Upper lobe of right lung (tissue), 1 donor: ENCODE measurements at places on chromosomes 5 and 9. TPM values are rescaled to one million over a fixed set of nuclear protein-coding genes. Genes with fewer than 3 reads are reported as not detected.
A peak's percentile ranks its signal among the peaks of the same experiment; 100 is the strongest.

GRCh38 chr5:93789173-93790067 lies 48.0 kb upstream of the POU5F2 start:
- no peaks in the 10 kb centered on the region for H3K27me3 ChIP-seq
- peaks cover 5% of the 10 kb centered on the region for H3K4me1 ChIP-seq
- no peaks in the 10 kb centered on the region for H3K36me3 ChIP-seq
- DNase-seq: no peak
- no peak overlapping the region for H3K27ac ChIP-seq
- no peak overlapping the region for H3K4me3 ChIP-seq

GRCh38 chr9:101443364-101443771 lies 7.8 kb upstream of the ALDOB start:
- H3K4me1 ChIP-seq: no peaks in the 10 kb centered on the region
- no peak overlapping the region for H3K4me3 ChIP-seq
- peaks cover 16% of the 10 kb centered on the region for H3K27me3 ChIP-seq
- H3K27ac ChIP-seq: no peak overlapping the region

- DNase-seq: no peak
- H3K4me1 ChIP-seq: peaks cover 35% of the 10 kb centered on the region
- no peaks in the 10 kb centered on the region for H3K27me3 ChIP-seq
- peak overlapping the region; percentile 91 for H3K27ac ChIP-seq
Observed at GRCh38 chr5:88881571-88881971, 1.4 kb downstream of the MEF2C start.

- no peaks in the 10 kb centered on the region for H3K36me3 ChIP-seq
- H3K4me3 ChIP-seq: no peak overlapping the region
- H3K4me1 ChIP-seq: peaks cover 18% of the 10 kb centered on the region
- no peak for DNase-seq
- no peaks in the 10 kb centered on the region for H3K27me3 ChIP-seq
- no peak overlapping the region for H3K27ac ChIP-seq
Observed at GRCh38 chr9:37937366-37937765, 33.4 kb upstream of the SLC25A51 start.

- no peak overlapping the region for H3K4me3 ChIP-seq
- no peaks in the 10 kb centered on the region for H3K36me3 ChIP-seq
- H3K27me3 ChIP-seq: peaks cover 15% of the 10 kb centered on the region
- no peak for DNase-seq
- H3K27ac ChIP-seq: no peak overlapping the region
Observed at GRCh38 chr5:6465831-6466790, 17.5 kb downstream of the UBE2QL1 start.

- no peak overlapping the region for H3K27ac ChIP-seq
- H3K4me3 ChIP-seq: peak overlapping the region; percentile 73
- peaks cover 13% of the 10 kb centered on the region for H3K4me1 ChIP-seq
- H3K27me3 ChIP-seq: no peaks in the 10 kb centered on the region
Observed at GRCh38 chr5:81749192-81749560, 1.7 kb downstream of the SSBP2 start.

GRCh38 chr5:36939969-36940858 lies 63.6 kb downstream of the NIPBL start:
- no peaks in the 10 kb centered on the region for H3K27me3 ChIP-seq
- H3K4me1 ChIP-seq: peaks cover 26% of the 10 kb centered on the region
- no peak overlapping the region for H3K4me3 ChIP-seq
- DNase-seq: no peak

- H3K27ac ChIP-seq: peak overlapping the region; percentile 43
- no peaks in the 10 kb centered on the region for H3K36me3 ChIP-seq
- peaks cover 8% of the 10 kb centered on the region for H3K4me1 ChIP-seq
- no peak for DNase-seq
Observed at GRCh38 chr5:117888688-117889087, 1099.7 kb downstream of the DTWD2 start.

GRCh38 chr5:7578071-7578470 lies 182.1 kb downstream of the ADCY2 start:
- no peaks in the 10 kb centered on the region for H3K36me3 ChIP-seq
- H3K4me3 ChIP-seq: no peak overlapping the region
- no peaks in the 10 kb centered on the region for H3K27me3 ChIP-seq
- no peak for DNase-seq
- no peaks in the 10 kb centered on the region for H3K4me1 ChIP-seq
- no peak overlapping the region for H3K27ac ChIP-seq

DNA sequence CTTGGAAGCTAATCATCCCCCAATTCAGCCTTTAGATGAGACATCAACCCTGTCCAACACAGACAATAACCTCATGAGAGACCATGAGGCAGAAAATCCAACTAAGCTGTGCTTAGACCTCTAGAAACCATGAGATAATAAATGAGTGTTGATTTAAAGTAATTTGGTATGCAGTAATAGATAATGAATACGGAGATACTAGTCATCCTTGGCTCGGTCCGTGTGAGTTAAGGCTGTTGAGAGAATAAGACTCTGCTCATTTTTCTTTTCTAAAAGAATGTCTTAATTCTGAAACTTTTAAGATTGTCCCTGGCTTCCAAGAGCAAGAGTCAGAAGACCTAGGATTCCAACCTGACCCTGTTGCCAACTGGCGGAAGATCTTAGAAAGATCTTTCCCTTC lies 6.1 kb downstream of the TNC start:
- DNase-seq: no peak
- H3K4me3 ChIP-seq: no peak overlapping the region
- H3K4me1 ChIP-seq: no peaks in the 10 kb centered on the region
- no peaks in the 10 kb centered on the region for H3K27me3 ChIP-seq
- no peaks in the 10 kb centered on the region for H3K36me3 ChIP-seq

DNA sequence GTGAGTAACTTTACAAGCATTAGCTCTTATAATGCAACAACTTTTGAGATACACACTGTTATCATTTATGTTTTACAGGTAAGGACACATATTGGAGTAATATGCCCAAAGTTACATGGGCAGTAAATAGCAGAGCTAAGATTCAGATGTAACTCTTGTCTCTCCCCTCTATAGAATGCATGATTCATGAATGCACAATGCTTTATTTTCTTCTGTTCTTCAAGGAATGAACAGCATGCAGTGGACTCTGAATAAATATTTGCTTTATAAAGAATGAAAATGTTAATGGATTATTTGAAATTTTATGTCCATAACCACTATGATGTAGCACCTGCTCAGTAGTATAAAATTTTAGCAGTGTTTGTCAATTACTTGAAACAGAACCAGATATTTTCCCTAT lies 629.5 kb downstream of the KCTD16 start:
- H3K4me3 ChIP-seq: no peak overlapping the region
- H3K4me1 ChIP-seq: no peaks in the 10 kb centered on the region
- DNase-seq: no peak
- H3K27me3 ChIP-seq: no peaks in the 10 kb centered on the region
- H3K27ac ChIP-seq: no peak overlapping the region

- no peak overlapping the region for H3K27ac ChIP-seq
- no peak overlapping the region for H3K4me3 ChIP-seq
- no peaks in the 10 kb centered on the region for H3K36me3 ChIP-seq
- H3K27me3 ChIP-seq: no peaks in the 10 kb centered on the region
- no peak for DNase-seq
- no peaks in the 10 kb centered on the region for H3K4me1 ChIP-seq
Observed at GRCh38 chr5:172490514-172491461, 36.5 kb upstream of the SH3PXD2B start.

DNA sequence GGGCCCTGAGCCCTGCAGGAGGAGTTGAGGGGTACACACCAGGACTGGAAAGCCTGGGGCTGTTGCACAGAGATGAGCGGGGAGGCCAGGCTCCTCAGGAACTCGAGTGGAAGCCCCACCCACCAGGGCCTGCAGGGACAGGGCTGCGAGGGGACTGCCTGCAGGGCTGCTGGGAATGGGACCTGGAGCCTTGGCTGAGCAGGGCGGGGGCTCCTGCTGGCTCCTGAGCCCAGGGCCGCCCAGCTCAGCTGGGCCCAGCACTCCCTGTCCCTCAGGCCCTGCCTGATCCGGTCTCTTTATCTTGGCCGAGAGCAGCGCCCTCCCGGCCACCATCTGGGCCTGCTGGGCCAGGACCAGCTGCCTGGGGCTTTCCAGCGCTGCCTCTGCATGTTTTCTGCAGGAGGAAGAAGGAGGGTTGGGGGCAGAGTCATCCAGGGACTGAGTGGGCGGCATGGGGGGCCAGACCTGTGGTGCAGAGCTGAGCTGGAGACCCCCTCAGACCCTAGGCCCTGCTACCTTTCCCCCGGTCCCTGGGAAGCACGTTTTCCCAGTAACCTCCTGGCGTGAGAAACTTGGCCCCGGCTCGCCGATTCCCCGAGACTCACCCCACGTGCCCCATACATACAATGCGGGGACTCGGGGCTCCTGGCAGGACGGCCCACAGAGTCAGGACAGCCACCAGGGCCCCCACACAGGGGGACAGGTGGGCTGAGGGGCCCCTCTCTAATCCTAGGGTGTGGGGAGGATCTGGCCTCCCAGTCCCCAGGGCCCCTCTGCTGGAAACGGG lies 9.4 kb downstream of the LCN12 start:
- no peak overlapping the region for H3K4me3 ChIP-seq
- no peak for DNase-seq
- H3K4me1 ChIP-seq: peaks cover 15% of the 10 kb centered on the region

DNA sequence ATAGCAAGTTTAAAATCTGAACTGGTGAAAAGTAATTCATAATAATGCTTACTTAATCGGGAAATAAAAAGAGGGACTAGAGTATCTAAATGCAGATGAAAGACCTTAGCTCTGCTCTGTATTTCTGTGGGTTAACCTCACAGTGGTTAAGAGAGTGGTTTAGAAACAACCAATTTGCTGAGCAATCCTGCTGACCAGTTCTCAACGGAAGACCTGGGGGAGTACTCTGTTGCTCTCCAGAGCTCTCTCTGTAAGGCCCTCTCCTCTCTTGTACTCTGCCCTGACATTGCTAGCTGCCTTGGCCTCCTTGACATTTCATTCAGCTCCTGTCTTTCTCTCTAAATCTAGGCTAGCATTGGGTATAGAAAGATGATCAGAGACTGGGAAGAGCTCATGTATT lies 1186.6 kb upstream of the SEMA6A start:
- no peaks in the 10 kb centered on the region for H3K36me3 ChIP-seq
- no peaks in the 10 kb centered on the region for H3K4me1 ChIP-seq
- no peak for DNase-seq
- no peak overlapping the region for H3K4me3 ChIP-seq

DNA sequence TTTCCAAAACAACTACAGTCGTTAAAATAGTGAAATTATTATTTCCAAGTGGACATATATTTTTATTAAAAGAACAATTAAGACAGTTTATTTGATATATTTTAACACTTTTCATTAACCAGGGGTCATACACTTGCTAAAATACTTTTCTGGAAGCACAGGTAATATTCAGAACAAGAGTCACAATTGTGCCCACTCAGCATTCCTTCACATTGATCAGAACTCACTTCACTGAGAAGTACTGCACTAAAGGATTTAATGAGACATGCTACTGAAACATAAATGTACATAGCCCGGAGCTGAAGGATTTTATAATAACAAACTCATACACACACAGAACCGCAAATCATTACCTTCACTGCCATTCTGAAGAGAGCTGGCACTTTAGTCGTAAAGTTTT lies 361.8 kb downstream of the ARL15 start:
- DNase-seq: no peak
- H3K4me3 ChIP-seq: no peak overlapping the region
- H3K36me3 ChIP-seq: no peaks in the 10 kb centered on the region

GRCh38 chr9:33619666-33620404 lies 95.8 kb downstream of the ANKRD18B start:
- H3K27ac ChIP-seq: no peak overlapping the region
- H3K27me3 ChIP-seq: peaks cover 24% of the 10 kb centered on the region
- no peaks in the 10 kb centered on the region for H3K36me3 ChIP-seq
- H3K4me3 ChIP-seq: no peak overlapping the region
- no peaks in the 10 kb centered on the region for H3K4me1 ChIP-seq

- DNase-seq: no peak
- no peak overlapping the region for H3K27ac ChIP-seq
- H3K4me1 ChIP-seq: no peaks in the 10 kb centered on the region
- no peaks in the 10 kb centered on the region for H3K36me3 ChIP-seq
- H3K4me3 ChIP-seq: no peak overlapping the region
- peaks cover 31% of the 10 kb centered on the region for H3K27me3 ChIP-seq
Observed at GRCh38 chr9:90641884-90642487, 638 bp downstream of the DIRAS2 start.

- DNase-seq: no peak
- no peak overlapping the region for H3K27ac ChIP-seq
- H3K27me3 ChIP-seq: no peaks in the 10 kb centered on the region
Observed at GRCh38 chr5:32390819-32391591, 53.5 kb downstream of the ZFR start.

DNA sequence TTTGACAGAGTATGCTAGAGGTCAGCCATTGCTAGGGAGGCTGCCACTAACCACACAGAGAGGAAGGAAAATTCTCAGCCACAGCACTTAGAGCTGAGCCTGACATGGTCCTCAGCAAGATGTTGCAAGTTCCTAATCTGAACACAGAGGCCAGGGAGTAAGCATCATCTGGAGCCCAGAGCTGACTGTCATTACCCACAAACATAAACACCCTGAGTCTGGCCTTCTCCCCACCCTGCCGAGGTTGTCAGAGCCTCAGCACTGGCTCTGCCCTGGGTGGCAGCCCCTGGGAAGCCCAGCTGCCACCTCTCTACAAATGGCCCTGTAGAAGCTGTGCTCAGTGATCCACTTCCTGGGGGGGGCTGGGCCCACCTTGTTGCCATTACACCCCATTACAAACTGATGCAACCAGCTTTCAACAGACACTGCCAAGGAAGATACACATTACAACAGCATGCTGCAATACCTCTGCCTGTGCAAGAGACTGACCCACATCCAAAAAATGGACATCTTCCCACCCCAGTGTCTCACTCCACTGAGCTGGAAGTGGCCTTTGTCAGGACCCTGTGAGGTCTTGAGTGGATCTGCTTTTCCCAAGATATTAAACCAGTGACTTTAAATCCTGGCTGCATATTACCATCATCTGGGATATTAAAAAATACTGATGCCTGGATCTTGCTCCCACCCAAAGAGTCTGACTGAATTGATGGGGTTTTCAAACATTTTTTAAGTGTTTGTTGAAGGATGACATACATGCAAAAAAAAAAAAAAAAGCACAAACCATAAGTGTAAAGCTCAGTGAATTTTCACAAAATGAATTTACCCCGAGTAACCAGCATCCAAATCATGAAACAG lies 33.0 kb downstream of the IRF1 start:
- peak; percentile 74 for DNase-seq
- H3K27me3 ChIP-seq: no peaks in the 10 kb centered on the region
- no peak overlapping the region for H3K4me3 ChIP-seq
- H3K27ac ChIP-seq: peak overlapping the region; percentile 85

- H3K27me3 ChIP-seq: no peaks in the 10 kb centered on the region
- peak overlapping the region; percentile 78 for H3K27ac ChIP-seq
- H3K4me1 ChIP-seq: peaks cover 30% of the 10 kb centered on the region
- peaks cover 14% of the 10 kb centered on the region for H3K36me3 ChIP-seq
- DNase-seq: peak; percentile 81
Observed at GRCh38 chr9:136808075-136808805, 492 bp downstream of the RABL6 start.

GRCh38 chr5:95283022-95283615 lies 1.8 kb downstream of the MCTP1 start:
- H3K36me3 ChIP-seq: no peaks in the 10 kb centered on the region
- peaks cover 55% of the 10 kb centered on the region for H3K27me3 ChIP-seq
- no peak overlapping the region for H3K27ac ChIP-seq
- no peak for DNase-seq
- H3K4me1 ChIP-seq: peaks cover 15% of the 10 kb centered on the region

PRRC2B gene
- 190 TPM for total RNA-seq

ZNF483 gene
- 8.7 TPM for total RNA-seq

MTREX gene
- total RNA-seq: 67.6 TPM

POLE3 gene
- total RNA-seq: 31.0 TPM

MYMK gene
- not detected for total RNA-seq

PCSK5 gene
- total RNA-seq: 18.1 TPM

LEAP2 gene
- 0.69 TPM for total RNA-seq

ADRA1B gene
- total RNA-seq: 7.1 TPM

OR1L4 gene
- not detected for total RNA-seq

IRGM gene
- not detected for total RNA-seq

SPINK1 gene
- total RNA-seq: not detected

NPR3 gene
- 87.2 TPM for total RNA-seq

ABLIM3 gene
- 31.9 TPM for total RNA-seq

PLK2 gene
- total RNA-seq: 41.1 TPM
